ENCODE measurements at places on chromosomes 4 and X.

DNA sequence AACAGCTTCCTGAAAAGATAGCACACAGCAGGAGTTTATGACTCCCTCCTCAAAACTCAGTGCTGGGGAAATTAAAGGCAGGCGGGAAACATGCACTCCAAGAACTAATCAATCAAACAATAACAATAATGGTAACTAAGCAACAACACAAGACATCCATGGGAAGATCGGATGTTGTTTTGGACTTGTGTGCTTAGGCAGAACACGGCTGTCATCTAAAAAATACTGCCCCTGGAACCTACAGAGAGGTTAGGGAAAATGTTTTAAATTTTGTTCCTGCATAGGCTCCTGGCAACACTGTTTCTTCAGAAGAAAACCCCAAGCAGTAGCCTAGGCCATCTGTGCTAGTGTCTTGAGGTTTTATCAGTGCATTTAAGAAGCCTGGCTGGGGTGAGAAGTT is 1378.2 kb downstream of the STIM2 start:
- DNase-seq = no peak

GRCh38 chr4:2545321-2546013 is 9.0 kb downstream of the FAM193A start:
- DNase-seq = no peak

DNA sequence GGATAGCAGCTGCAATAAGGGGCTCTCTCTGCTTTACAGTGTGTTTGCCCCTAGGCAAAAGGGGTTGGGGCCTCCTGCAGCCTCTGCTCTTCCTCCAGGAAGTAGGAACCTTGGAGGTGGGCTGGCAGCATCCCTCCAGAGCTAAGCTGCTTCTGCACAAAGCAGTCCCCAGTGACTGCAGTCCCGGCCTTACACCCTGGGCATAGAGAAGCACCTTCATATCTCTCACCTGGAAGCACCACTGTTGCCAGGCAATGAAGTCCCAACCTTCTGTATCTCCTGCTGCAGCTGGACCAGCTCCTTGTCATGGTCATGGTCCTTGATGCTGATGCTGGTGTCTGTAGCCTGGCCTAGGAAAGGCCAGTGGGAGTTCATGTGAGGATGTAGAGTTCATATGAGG is 171.1 kb upstream of the TET2 start:
- DNase-seq = no peak

- DNase-seq = no peak
Observed at GRCh38 chrX:27008486-27008885, 454.7 kb downstream of the PPP4R3C start.

DNA sequence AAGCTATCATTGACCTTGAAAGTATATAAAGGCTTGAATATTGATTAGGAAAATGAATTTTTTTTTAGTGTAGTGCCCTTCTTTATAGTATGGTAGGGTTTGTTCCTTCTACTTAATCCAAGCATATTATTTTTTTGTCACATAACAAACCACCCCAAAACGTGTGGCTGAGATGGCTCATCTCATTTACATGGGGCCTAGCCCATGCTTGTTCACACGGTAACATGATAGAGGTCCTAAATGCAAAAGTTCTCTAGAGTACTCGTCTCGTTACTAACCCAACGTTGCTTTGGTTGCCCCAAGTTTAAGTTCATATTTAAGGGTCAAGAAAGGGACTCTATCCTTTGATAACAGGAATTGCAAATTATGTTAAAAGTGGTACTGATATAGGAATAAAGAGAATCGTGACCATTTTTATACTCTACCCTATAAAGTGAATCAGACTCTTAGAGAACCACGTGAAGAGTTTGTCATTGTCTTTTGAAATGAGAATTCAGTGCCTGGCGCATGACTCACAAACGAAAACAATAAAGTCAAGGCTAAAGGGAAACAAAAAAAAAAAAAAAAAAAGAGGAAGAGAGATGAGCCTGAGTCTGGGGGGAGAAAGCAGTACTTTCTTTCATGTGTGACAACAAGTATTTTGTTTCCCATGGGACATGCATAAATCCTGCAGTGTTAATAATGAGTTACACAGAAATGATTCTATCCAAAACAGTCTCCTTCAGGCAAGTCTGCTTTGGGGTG is 402.8 kb upstream of the NWD2 start:
- DNase-seq = no peak

DNA sequence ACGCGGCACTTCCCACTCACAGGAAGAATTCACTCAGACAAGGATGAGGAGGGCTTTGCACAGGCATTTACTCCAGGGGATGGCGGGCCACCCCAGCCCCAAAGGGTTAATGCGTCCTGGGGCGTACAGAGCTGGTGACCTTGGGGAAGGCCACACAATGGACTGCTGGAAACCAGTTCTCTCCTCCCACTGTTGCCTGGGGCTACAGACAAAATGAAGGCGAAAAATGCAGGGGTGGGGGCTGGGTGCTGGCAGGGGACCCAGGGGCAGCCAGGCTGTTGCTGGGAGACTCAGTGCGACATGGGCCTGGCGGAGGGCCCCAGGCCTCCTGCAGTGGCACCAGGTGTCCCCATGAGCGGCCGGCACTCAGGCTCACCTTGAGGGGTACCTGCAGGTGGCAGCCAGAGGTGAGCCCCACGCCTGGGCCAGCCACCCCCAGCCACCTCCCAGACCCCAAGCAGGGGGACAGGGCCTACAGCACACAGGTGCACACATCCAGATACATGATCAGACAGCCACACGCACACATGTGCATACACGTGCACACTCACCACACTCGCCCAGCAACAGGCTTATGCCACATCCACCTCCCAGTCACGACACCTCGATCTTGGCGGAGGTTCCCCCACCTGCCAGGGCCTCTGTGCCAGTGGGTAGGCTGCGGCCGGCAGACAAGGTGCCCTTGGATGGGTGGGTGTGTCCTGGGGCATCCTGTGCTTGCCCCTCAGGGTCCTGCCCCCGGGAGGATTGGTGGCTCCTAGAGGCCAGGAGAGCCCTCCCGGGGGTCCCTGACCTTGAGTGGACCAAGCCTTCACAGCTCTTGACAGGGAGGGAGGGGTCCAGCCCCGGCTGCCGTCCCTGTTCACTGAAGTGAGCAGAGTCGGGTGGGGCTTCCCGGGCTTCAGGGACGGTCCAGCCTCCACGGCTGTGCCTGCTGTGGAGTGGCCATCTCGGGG is 13.1 kb downstream of the NAT8L start:
- DNase-seq = no peak

- DNase-seq = no peak
Observed at GRCh38 chr4:178470996-178471784, 1029.0 kb upstream of the AGA start.

DNA sequence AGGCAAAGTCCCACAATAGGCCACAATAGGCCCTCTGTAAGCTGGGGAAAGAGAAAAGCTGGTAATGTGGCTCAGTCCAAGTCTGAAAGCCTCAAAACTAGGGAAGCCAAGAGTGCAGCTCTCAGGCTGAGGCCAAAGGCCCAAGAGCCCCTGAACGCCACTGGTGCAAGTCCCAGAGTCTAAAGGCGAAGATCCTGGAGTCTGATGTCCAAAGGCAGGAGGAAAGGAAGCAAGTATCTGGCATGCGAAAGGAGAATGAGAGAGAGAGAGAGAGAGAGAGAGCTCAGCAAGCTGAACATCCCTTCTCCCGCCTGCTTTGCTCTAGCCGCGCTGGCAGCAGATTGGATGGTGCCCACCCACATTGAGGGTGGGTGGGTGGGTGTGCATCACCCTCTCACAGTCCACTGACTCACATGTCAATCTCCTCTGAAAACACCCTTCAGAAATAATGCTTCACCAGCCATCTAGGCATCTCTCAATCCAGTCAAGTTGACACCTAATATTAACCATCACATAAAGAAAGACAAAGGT is 30.9 kb upstream of the ELF2 start:
- DNase-seq = no peak

- DNase-seq = no peak
Observed at GRCh38 chr4:145852256-145852839, 86.3 kb downstream of the ZNF827 start.

DNA sequence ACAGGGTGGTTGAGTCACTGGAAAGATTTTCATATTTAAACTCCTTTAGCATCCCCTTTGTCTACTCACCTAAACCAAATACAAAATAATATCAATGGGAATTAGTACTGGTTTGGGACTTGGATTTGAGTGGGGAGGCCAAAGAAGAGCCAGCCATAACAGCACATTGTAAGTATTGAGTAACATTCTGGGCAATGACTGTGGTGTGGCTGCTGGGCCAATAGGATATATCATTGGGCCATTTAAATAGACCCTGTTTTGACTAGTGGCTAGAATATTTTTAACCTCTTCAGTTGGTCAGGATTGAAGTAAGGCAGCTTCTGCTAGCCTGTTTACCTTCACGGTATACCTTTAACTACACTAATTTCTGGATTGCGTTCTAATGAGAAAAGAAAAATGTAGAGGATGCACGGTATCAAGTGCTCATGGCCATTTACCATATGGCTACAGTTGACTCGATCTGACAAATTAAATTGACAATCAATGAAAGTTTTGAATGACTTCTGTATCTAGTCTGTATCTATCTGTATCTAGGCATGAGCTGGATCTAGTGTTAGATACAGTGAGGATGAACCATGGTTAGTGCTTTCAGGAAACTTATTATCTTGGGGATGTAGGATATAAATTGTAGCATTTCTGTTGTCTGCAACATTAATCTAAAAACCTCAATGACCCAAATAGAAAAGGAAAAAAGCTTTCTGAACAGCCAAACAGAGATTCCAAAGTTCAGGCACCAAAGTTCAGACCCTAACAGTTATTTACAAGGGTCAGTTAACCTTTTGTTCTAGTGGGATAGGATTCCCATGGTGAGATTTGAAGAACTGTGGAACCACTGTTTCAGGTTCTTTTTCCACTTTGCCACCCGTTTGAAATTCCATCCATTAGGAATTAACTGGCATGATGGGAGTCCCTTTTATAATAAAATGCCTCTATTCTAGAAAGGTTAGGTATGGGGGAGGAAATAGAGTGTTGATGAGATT is 6.8 kb upstream of the ALB start:
- no peak for DNase-seq

GRCh38 chr4:8350352-8350751 is 80.8 kb downstream of the HTRA3 start:
- DNase-seq = no peak

DNA sequence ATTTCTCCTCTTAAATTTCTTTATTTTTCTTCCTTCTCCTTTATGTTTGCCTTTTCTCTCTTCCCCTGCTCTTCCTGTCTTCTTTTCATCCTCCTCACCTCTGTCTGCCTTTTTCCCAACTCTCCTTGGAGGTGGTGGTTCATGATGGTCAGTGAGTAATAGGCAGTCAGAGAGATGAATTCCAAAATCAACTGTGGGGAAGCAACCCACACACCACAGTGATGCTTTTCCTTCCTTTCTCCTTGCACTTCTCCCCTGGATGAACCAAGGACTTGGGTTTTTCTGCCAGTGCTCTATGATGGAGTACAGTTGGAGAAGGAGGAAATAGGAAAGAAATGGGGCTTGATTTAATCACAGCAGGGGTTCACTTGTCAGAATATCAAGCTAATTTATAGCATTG is 153.8 kb downstream of the DCK start:
- DNase-seq = no peak

GRCh38 chr4:15793506-15794363 is 15.6 kb downstream of the CD38 start:
- no peak for DNase-seq

DNA sequence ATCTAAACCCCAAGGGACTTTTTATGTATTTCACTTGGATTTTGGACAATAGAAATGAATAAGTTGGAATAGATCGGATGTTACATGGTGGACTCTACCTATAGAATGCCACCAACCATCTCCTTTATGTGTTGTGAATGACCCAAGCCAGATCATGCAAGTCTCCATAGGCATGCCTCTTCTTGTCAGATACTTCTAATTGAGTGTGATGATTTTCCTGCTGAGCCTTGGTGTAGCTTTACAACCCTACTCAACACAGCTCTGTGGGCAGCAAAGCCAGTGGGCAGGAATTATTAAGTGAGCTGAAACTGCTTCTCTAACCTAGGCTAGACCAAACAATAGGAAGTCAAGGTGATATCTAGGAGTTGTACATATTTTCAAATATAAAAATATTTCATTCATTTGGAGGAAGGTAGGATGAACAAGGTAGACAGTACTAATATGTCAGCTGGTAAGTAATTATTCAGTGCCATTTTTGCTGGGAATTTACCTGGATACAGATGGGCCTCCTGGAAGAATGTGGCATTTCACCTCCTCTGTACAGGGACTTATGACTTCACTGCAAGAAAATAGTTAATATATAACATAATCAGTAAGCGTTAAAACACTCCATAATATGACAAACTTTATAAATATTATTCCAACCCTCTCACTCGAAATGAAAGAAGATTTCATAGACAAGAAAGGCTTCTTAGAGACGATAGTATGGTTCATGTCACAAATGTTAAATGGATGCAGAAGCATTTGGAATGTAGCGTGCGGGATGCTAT is 298.0 kb upstream of the FAT1 start:
- no peak for DNase-seq

- no peak for DNase-seq
Observed at GRCh38 chr4:57490520-57491255, 380.5 kb upstream of the IGFBP7 start.

- peak; percentile 23 for DNase-seq
Observed at GRCh38 chrX:78514852-78515251, 144.3 kb downstream of the RTL3 start.

- DNase-seq = no peak
Observed at GRCh38 chrX:110281377-110281776, 36.5 kb downstream of the AMMECR1 start.

DNA sequence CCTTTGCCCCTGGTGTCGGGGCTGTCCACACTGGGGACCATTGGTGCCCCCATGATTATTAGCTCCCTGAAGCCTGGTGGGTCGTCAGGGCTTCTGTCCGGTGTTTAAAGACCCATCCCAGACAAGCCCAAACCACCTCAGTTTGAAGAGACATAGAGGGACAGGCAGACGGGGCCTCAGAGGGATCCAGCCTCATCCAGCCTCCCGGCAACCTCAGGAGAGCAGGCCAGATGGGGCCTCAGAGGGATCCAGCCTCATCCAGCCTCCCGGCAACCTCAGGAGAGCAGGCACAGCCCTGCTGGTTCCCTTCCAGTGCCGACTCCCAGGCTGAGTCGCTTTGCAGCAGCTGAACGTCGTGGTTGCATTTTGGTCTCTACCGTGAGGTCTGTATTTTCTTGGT is 32.1 kb downstream of the PIGG start:
- no peak for DNase-seq

- DNase-seq = no peak
Observed at GRCh38 chr4:3688018-3688998, 77.9 kb upstream of the ADRA2C start.

DNA sequence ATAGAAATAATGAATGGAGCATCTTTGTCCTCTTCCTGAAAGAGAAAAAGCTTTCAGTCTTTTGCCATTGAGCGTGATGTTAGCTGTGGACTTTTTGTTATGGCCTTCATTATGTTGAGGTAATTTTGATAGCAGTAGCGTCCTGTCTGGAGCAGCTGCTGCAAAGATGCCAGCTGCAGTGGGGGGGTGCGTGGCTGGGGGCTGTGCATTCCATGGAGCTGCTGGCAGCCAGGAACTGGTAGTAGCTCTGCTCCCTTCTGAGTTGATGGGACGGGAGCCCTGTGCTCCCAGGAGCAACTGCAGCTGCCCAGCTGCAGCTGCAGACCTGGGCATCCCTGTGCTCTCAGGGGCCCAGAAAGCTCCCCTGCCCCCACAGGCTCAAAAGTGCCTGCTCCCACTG is 50.4 kb downstream of the CCDC160 start:
- no peak for DNase-seq

- no peak for DNase-seq
Observed at GRCh38 chr4:14359991-14360390, 642.3 kb upstream of the CPEB2 start.
